ENCODE measurements at places on chromosomes 3 and 15. TPM values are rescaled to one million over a fixed set of nuclear protein-coding genes. Genes with fewer than 3 reads are reported as not detected.

Gene HACD3
- 49.6 TPM for total RNA-seq

DNA sequence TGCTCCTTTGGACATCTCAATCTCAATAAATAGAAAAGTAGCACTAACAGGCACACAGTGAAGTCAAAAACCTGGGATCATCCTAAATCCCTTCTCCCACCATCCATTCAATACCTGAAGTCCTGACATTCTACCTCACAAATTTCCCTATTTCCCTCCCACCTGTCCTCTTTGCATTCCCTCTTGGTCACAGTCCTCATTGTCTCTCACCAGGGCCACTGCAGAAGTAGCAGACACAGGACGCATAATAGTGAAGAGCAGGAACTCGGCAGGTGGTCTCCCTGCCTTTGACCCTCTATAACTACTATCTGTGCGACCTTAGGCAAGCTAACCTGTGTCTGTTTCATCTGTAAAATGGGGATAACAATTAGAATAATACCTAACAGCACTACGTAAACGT, 2.3 kb downstream of the THOC7 start:
- peaks cover 10% of the 10 kb centered on the region for H3K36me3 ChIP-seq
- no peak for DNase-seq
- no peak overlapping the region for H3K27ac ChIP-seq
- no peaks in the 10 kb centered on the region for H3K27me3 ChIP-seq

DNA sequence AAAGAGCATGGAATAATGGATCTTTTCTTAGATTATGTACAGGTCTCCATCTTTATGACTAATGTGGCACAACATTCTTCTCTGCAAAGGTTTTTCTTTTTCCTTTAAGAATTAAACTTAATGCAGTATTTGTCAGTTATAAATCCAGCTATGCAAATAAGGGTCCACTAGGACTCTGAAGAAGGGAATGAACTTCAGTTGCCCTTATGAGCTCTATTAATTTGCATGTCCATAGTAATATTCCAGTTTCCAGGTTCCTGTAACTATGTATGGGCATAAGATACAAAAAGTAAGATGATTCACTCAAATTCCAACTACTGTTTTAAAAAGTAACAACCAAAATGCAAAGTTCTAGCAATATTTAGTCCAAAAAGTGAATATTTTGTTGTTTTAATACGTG, 337.4 kb downstream of the NLGN1 start:
- DNase-seq: no peak
- H3K4me1 ChIP-seq: no peaks in the 10 kb centered on the region
- H3K27ac ChIP-seq: no peak overlapping the region
- no peaks in the 10 kb centered on the region for H3K27me3 ChIP-seq
- H3K4me3 ChIP-seq: no peak overlapping the region

Gene WDR49
- not detected for total RNA-seq

Gene MYZAP
- not detected for total RNA-seq

DNA sequence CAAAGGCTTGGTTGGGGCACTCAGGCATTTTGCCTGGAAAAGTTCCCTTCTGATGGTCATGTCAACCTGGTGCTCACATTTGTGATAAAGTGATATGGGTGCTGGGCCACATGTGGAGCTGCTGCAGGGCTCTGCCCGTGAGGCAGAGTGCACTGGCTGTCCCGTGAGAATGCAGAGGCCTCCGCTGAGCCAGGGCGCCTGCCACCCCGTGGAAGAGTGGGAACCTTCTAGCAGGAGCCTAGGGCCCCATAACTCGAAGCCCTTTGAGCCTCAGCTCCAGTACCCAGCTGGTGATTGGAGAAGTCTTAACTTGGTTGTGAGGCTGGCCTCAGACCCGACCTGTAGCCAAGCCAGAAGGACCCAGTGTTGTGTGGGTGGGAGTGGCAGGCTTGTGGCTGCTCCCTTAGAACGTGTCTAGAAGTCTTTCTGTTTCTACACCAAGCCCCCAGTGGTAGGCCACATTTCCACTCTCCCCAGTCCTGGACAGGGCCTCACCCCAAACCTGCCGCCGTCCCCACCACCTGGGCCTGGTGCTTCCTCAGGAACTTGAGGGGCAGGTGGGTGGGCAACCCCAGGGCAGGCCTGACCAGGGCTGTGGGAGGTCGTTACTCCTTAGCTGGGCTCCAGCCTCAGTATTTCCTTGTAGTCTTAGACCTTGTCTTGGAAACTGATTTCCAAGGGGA, 19.7 kb downstream of the SEC61A1 start:
- H3K4me3 ChIP-seq: no peak overlapping the region
- no peak overlapping the region for H3K27ac ChIP-seq
- peaks cover 30% of the 10 kb centered on the region for H3K4me1 ChIP-seq
- no peaks in the 10 kb centered on the region for H3K27me3 ChIP-seq

Gene SLC22A13
- 1.3 TPM for total RNA-seq

Gene PPARG
- total RNA-seq: 5.6 TPM

Gene MFAP1
- 37.4 TPM for total RNA-seq

GRCh38 chr15:56971571-56971970, 53.1 kb downstream of the TCF12 start:
- H3K36me3 ChIP-seq: no peaks in the 10 kb centered on the region
- no peak overlapping the region for H3K4me3 ChIP-seq
- no peaks in the 10 kb centered on the region for H3K27me3 ChIP-seq
- peaks cover 39% of the 10 kb centered on the region for H3K4me1 ChIP-seq
- H3K27ac ChIP-seq: no peak overlapping the region

Gene SPATA12
- not detected for total RNA-seq

- H3K27ac ChIP-seq: no peak within 1 kb of the TSS
- no peaks in the 10 kb centered on the region for H3K36me3 ChIP-seq
- no peak for DNase-seq
- H3K27me3 ChIP-seq: peaks cover 19% of the 10 kb centered on the region
- peak within 1 kb of the TSS; percentile 23 for H3K4me3 ChIP-seq
Observed at GRCh38 chr3:122021811-122022401, at the start of gene ILDR1. Gene ILDR1 (minus strand): TSS chr3:122022247. CDS start chr3:122022077, 170 bp downstream.

DNA sequence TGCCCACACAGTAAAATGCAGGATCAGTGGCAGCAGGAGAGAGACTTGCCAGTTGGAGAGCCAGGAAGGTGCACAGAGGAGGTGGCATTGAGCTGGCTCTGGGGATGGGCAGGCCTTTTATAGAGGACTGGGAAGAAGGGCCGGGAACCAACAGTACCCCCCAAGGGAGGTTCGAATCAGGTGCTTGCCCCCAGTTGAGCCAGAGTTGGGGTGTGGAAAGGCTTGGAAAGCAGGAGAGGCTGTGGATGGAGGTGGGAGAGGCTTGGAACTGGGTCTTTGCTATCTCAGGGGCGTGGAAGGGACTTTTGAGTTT, 107.6 kb downstream of the KLF13 start:
- DNase-seq: peak; percentile 62
- H3K27me3 ChIP-seq: no peaks in the 10 kb centered on the region
- peak overlapping the region; percentile 83 for H3K4me3 ChIP-seq
- H3K36me3 ChIP-seq: no peaks in the 10 kb centered on the region
- H3K4me1 ChIP-seq: peaks cover 74% of the 10 kb centered on the region
- peak overlapping the region; percentile 95 for H3K27ac ChIP-seq

GRCh38 chr15:101148881-101149664, 102.8 kb downstream of the CHSY1 start:
- H3K4me1 ChIP-seq: peaks cover 44% of the 10 kb centered on the region
- no peaks in the 10 kb centered on the region for H3K36me3 ChIP-seq
- no peaks in the 10 kb centered on the region for H3K27me3 ChIP-seq
- peak overlapping the region; percentile 9 for H3K4me3 ChIP-seq
- peak; percentile 13 for DNase-seq
- no peak overlapping the region for H3K27ac ChIP-seq

DNA sequence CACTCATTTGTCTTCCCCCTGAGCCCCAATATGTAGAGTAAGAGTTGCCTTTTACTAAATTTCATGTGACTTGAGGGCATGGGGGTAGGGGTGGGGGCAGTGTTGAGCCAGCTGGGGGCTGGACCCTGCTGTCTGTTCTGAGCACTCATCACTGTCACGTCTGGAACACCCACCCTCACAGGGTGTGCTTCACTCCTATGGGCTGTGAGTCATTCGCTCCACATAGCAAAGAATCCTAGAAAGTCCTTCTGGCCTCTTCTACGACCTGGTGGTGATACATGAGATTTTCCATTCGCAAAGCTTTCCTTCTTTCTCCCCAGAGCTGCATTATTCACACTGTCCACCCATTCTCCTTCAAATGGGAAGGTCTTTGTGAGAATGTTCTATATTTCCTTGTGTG, 43.6 kb upstream of the MGLL start:
- no peak for DNase-seq
- peaks cover 18% of the 10 kb centered on the region for H3K27me3 ChIP-seq
- H3K36me3 ChIP-seq: no peaks in the 10 kb centered on the region
- no peak overlapping the region for H3K27ac ChIP-seq
- no peaks in the 10 kb centered on the region for H3K4me1 ChIP-seq
- no peak overlapping the region for H3K4me3 ChIP-seq

- H3K36me3 ChIP-seq: no peaks in the 10 kb centered on the region
- no peak for DNase-seq
- no peak overlapping the region for H3K27ac ChIP-seq
- no peak overlapping the region for H3K4me3 ChIP-seq
- H3K4me1 ChIP-seq: peaks cover 26% of the 10 kb centered on the region
- no peaks in the 10 kb centered on the region for H3K27me3 ChIP-seq
Observed at GRCh38 chr15:25730918-25731317, 132.2 kb downstream of the ATP10A start.

Gene SERPINI2
- total RNA-seq: not detected

DNA sequence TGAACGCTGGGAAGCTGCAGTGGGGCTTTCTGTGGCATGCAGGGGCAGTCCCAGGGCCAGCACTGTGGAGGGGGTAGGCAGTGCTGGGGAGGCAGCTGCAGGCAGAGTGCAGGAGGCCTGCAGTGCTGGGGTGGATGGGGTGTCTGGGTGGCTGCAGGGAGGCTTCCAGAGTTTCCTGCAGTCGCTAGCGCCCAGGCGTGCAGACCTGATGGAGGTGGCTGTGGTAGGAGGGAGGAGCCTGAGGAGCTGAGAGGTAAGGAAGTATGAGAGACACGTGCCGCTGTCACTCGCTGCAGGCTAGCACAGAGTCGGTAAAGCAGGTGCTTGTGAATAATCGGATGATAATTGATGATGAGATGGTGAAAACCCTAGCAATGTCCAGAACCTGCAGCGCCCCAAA, 16.3 kb downstream of the SYNM start:
- H3K27ac ChIP-seq: no peak overlapping the region
- H3K4me3 ChIP-seq: no peak overlapping the region
- H3K4me1 ChIP-seq: no peaks in the 10 kb centered on the region
- H3K27me3 ChIP-seq: peaks cover 19% of the 10 kb centered on the region
- DNase-seq: no peak

- no peak overlapping the region for H3K27ac ChIP-seq
- no peak overlapping the region for H3K4me3 ChIP-seq
- peaks cover 19% of the 10 kb centered on the region for H3K27me3 ChIP-seq
Observed at GRCh38 chr15:78374436-78375393, 34.6 kb downstream of the CRABP1 start.

GRCh38 chr3:115627180-115628074, 4.1 kb downstream of the GAP43 start:
- DNase-seq: no peak
- no peak overlapping the region for H3K27ac ChIP-seq
- H3K27me3 ChIP-seq: peaks cover 34% of the 10 kb centered on the region

DNA sequence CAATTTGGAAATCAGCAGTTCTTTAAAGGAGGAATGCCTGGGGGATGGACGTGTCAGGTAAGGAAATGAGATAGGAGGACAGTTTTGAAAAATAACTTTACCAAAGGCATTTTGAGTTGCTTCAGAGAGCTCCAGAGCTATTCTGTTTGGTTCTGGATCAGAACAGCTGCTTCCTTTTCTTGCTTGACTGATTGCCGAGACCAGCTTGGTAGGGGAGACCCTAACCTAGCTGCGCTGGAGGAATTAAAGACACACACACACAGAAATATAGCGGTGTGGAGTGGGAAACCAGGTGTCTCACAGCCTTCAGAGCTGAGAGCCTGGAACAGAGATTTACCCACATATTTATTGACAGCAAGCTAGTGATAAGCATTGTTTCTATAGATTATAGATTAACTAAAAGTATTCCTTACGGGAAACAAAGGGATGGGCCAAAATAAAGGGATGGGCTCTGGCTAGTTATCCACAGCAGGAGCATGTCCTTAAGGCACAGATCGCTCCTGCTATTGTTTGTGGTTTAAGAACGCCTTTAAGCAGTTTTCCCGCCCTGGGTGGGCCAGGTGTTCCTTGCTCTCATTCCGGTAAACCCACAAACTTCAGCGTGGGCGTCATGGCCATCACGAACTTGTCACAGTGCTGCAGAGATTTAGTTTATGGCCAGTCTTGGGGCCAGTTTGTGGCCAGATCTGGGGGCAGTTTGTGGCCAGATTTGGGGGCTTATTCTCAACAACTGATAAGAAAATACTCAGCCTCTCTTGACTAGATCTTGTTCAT, 556.0 kb downstream of the ROBO1 start:
- no peaks in the 10 kb centered on the region for H3K27me3 ChIP-seq
- no peak overlapping the region for H3K4me3 ChIP-seq
- peaks cover 4% of the 10 kb centered on the region for H3K36me3 ChIP-seq
- DNase-seq: no peak
- no peaks in the 10 kb centered on the region for H3K4me1 ChIP-seq
- no peak overlapping the region for H3K27ac ChIP-seq

DNA sequence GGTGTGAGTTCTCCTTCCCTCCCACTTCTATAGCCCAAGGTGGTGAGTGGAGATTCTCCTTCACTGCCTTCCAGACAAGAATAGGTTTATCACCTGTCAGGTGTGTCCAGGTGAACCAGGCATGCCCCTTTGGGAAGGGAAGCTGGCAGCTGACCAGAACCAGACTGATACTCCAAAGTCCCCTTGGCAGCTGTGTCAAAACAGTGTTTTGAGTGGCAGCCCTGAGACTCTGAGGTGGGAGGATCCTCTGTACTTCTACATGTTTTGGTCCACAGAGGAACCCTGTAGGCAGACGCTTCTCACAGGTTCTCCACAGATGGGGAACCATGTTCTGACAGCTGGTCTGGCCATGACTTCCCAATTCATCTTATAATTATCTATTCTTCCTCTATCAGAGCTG, 30.1 kb downstream of the ISL2 start:
- no peaks in the 10 kb centered on the region for H3K36me3 ChIP-seq
- H3K4me1 ChIP-seq: no peaks in the 10 kb centered on the region
- H3K27me3 ChIP-seq: no peaks in the 10 kb centered on the region
- DNase-seq: no peak
- no peak overlapping the region for H3K4me3 ChIP-seq
- no peak overlapping the region for H3K27ac ChIP-seq

DNA sequence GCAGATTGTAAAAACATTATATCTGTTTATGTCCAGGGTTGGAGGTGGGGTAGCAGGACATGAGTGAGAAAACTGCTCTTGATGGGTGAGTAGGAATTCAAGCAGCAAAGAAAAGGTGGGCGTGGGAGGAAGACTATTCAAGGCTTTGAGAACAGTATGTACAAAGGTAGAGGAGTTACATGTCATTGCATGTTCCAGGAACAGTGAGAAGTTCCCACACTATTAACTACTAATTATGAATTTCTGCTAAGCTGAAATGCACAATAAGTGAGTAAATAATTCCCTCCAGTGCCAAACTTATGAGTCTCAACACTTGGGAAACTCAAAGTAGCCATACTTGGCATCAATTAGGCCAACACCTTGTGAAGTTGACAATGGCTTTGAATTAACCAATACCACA, 80.1 kb downstream of the SRGAP3 start:
- no peak overlapping the region for H3K4me3 ChIP-seq
- DNase-seq: no peak
- peaks cover 8% of the 10 kb centered on the region for H3K27me3 ChIP-seq
- H3K36me3 ChIP-seq: no peaks in the 10 kb centered on the region
- H3K27ac ChIP-seq: no peak overlapping the region

Gene GAP43
- not detected for total RNA-seq

GRCh38 chr3:50163572-50164455, 8.7 kb downstream of the SEMA3F start:
- H3K4me1 ChIP-seq: no peaks in the 10 kb centered on the region
- peaks cover 2% of the 10 kb centered on the region for H3K27me3 ChIP-seq
- no peak overlapping the region for H3K27ac ChIP-seq
- H3K36me3 ChIP-seq: no peaks in the 10 kb centered on the region

- H3K27me3 ChIP-seq: no peaks in the 10 kb centered on the region
- peaks cover 42% of the 10 kb centered on the region for H3K4me1 ChIP-seq
- no peak overlapping the region for H3K27ac ChIP-seq
Observed at GRCh38 chr3:143010024-143010423, 8.7 kb downstream of the U2SURP start.

Measured in natural killer cell treated with Interleukin-12 subunit alpha and Interleukin-12 subunit beta and Interleukin-15 and Interleukin-18, amount 100 ng/mL, for 72 hours (primary cell).